ENCODE measurements at places on chromosomes 11 and 22.

- no peak for DNase-seq
These were observed 116.2 kb downstream of the KIAA1671 start for GRCh38 chr22:25068707-25069106.

DNA sequence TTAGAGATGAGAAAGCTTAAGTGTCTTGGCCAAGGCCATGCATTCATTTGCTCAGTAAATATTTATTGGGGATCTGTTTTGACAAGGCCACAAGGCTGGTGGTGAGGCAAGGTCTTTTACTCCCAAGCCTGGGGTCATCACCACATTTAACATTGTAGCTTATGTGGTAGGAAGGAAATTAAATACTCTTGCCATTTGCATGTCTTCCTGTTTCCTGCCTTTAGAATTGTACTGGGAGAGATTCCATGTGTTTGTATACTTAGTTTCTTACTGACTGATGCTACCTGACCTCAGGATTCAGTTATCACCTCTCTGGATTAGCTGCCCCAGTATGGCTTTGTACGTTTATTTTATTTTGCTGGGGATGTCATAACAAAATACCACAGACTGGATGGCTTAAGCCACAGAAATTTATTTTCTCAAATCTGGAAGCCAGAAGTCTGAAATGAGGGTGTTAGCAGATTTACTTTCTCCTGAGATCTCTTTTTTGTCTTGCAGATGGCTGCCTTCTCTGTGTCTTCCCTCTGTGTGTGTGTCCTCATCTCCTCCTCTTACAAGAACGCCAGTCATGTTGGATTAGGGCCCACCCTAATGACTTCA lies 44.8 kb downstream of the SPECC1L start:
- no peak for DNase-seq

- no peak for DNase-seq
These were observed 103.5 kb upstream of the RCN1 start for GRCh38 chr11:31987118-31988005.

GRCh38 chr22:31295360-31295759 lies 3.1 kb upstream of the PIK3IP1 start:
- DNase-seq = no peak

DNA sequence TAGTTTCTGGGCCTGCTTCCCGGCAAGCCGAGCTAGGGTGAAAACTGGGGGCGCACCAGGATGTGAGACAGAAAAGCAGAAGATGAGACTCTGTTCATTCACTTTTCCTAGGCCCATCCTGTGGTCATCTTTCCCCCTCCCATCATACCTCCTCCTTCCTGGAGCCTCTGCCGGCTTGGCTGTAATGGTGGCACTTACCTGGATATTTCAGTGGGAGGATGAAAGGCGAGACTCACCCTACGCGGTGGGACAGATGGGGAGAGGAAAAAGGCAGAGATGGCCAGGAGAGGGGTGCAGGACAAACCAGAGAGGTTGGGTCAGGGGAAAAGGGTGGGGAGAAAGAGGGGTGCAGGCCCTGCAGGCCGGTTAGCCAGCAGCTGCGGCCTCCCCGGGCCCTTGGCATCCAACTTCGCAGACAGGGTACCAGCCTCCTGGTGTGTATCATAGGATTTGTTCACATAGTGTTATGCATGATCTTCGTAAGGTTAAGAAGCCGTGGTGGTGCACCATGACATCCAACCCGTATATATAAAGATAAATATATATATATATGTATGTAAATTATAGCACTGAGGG lies 41.5 kb upstream of the NNMT start:
- no peak for DNase-seq

GRCh38 chr11:116640641-116641402 lies 132.0 kb downstream of the BUD13 start:
- DNase-seq = no peak

DNA sequence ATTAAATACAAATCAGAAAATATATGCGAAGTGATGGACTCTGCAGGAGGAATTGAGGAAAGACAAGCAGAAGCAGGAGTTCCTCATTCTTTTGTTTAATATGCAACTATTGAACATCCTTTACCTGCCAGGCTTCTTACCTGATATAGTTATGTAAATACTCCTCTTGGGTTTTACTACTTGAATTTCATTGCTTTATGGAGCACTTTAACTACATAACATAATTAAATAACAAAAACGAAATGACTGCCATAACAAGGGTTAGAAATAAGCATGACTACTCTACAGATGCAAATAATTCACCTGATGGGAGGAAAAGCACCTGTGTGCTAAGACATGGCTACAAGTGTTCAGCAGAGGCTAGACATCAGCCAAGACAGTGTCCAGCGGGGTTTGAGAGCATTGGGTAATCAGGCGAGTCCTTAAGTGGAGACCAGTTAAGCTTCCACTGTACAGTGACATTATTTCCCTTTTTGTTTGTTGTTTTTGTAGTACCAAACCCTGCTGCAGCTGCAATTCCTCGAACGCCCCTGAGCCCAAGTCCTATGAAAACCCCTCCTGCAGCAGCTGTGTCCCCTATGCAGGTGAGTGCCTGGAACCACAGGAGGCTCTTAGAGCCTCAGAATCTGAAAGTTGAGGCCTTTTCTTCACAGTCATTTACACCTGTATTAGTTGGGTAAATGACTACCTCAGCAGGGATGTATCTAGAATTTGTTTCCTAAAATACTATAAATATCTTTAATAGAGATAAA lies 67.4 kb downstream of the SPECC1L start:
- DNase-seq = no peak

DNA sequence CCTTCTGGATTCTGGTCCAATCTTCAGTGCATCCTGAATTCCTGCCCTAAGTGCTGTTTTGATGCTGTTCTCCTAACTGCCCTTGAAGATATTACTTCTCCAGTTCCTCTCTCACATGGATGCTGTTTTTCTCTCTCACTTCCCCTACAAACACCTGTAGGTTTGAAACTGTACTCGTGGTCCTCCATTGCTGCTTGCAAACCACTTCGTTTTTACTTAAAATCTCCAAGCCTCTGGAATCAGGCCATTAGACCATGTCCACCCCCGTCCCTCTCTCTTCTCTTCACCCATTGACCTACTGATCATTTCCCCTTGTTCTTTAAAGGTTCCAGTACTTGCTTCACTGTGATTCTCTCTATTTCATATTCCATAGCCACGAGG lies 988.1 kb downstream of the NTM start:
- no peak for DNase-seq

DNA sequence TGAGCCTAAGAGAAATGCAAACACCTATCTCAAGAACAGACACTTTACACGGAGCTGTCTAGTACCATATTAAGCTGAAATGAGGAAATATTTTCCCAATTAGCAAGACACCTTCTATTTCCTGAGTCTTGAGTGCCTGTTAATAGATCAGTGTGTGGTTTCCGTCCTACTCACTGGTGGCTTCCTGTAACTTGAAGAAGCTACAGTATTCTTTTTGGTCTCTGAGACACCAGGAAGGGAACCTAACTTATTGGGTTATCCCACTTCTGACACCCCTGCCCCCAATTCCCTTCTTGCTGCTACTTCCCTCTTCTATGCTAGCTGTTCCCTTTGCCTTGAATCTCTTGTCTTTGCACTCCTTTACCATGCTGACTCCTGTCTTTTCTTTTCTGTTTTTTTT lies 92.7 kb downstream of the FDX1 start:
- DNase-seq = no peak

DNA sequence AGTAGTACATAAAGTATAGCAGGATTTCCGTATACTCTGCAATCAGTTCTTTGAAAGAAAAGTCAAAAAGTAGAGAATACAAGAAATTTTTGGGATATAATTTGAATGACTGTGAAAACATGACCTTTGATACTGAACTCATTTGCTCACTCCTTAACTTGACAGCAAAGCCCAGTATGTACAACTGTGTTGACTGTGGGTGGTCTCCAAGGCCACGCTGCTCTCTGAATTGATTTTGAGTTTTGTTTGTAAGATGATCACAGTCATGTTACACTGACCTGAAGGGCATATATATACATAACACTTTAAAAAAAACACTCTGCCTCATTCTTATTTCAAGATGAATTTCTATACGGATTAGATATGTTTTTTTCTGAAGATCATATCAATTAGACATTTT lies 9.5 kb upstream of the AMOTL1 start:
- DNase-seq = no peak

DNA sequence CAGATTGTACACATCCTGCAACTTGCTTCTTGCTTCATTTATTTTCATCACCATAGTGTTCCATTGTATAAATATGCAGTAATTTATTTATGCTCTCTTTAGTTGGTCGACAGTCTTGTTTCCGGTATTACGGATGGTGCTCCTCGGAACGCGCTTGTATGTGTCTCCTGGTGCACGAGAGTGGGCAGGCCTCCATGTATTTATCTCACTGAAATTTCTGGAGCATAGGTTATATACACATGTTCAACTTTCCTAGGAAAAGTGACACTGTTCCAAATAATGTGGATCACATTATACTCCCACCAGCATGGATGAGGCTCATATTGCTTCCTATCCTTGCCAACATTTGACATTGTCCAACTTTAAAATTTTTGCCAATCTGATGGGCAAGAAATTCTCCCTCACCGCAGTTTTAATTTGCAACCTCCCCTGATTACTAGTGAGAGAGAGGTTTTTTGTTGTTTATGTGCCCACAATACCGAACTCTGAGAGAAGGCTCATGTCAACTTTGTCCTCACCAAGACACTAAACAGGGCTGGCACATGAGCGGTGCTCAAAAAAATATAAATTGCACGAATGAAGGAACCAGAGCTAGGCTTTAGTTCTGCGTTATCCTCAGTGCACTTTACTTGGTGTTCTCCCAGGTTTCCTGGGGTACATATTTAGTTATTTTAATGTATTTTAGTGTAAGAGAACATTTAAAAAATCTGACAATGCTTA lies 3.8 kb downstream of the CSNK2A3 start:
- no peak for DNase-seq

DNA sequence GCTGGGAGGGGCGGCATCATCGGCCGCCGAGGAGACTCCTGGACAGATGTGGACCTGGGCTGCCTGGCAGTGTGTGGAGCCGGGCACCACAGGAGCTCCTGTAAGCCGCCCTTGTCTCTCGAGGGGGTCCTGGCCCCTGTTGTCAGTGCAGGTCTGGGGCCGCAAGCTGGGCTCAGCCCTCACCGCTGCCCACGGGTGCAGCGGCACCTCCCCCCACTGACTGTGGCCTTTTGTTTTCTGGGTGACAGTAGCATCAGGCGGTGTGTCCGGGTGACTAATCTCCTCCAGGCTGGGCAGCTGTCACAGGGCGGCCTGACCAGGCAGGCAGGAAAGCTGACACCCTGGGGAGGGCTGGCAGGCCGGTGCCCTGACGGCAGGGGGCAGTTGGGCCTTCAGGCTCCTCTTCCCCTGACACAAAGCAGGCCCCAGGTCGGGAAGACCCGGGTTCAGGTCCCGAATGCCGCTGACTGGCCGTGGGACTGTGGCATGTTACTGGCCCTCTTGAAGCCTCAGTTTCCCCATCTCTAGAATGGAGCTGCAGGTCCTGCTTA lies 16.3 kb downstream of the DGKZ start:
- no peak for DNase-seq

GRCh38 chr11:129239207-129239606 lies 47.1 kb upstream of the ARHGAP32 start:
- no peak for DNase-seq

DNA sequence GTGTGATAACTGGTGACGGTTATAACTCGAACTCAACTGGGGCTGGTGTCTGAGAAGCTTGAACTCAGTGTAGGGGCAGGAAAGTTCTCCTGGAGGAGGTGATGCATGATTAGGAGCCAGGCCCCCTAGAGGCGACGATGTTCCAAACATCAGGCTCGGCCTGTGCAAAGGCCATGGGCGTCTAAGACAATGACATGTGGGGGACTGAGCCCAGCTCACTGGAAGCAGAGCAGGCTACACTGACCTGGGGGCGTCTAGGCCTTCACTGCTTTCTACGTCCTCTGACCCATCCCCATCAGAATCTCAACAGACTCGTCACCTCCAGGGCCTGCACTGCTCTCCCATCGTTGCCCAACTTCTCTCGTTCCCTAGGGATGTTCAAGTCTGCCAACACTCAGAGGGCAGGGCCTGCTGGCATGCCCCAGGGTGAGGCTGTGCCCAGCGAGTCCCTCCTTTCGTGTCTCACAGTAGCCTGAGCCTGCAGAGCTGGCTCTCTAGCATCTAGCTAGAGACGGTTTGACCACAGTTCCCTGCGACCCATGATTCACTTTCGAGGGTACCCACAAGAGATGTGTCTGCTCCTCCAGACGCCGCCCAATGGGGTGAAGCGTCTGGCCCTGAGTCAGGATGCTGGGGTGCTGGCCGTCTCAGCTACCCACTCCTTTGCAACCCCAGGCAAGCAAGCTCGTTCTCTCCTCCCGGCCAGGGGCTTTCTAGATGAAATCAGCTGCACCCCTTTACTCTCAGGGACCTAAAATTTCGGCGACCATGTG lies 1.1 kb upstream of the ATG16L2 start:
- peak; percentile 77 for DNase-seq

GRCh38 chr11:64591257-64592233 lies 525 bp downstream of the SLC22A12 start:
- DNase-seq = no peak

- DNase-seq = no peak
These were observed 14.0 kb downstream of the DDX25 start for GRCh38 chr11:125918140-125918840.

GRCh38 chr11:536841-537621 lies at the start of gene LRRC56:
Gene LRRC56 (plus strand): TSS chr11:537527. CDS start chr11:540685, 3,158 bp downstream.
- DNase-seq = peak; percentile 96

DNA sequence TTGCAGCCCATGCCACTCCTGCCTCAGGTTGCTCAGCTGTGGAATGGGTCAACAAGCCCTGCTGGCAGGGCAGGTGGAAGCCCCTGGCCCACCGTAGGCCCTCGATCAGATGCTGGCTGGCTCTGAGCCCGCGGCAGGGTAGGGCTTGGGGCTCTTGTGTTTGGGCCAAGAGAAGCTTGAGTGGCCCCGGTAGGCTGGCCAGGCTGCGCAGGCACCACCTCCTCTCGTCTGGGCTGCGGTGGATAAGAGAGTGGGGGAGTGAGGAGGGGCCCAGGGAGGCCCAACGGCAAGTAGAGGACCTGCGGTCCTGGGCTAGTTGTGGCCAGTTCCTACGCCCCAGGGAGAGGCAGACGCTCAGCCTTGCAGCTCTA lies 115.2 kb downstream of the CEP164 start:
- no peak for DNase-seq

GRCh38 chr11:96481771-96482170 lies 92.0 kb downstream of the JRKL start:
- no peak for DNase-seq

GRCh38 chr11:11581481-11581880 lies 40.3 kb downstream of the GALNT18 start:
- DNase-seq = no peak

DNA sequence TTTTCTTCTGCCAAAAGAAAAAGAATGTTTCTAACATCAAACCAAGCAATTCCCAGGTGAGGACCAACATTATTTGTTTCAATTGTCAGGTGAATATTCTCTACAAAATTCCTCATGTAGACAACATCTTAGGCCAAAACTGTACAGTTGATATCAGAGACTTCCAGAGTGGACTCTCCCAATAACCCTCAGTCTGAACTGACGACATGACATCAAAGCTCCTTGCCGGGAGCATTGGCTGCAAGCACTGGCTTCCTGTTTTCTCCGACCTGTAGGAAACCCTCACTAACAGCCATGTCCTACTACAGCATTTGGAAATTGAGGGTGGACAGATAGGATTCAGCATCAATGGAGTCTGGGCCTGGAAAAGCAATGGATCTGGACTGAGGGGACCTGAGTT lies 30.5 kb upstream of the MRGPRX1 start:
- no peak for DNase-seq
